Activated T-helper 1 cell treated with anti-CD3 and anti-CD28 coated beads, Interleukin-12 subunit alpha, Interleukin-12 subunit beta, Interleukin-2, Interleukin-4 antibody, amounts not matched to agents 30 ng/mL and 10 ng/mL and 1 ng/mL, durations not matched to agents 14 hours and 24 hours and 36 hours (primary cell): ENCODE measurements at places on chromosomes 5 and 9. TPM values are rescaled to one million over a fixed set of nuclear protein-coding genes. Genes with fewer than 3 reads are reported as not detected.

DNA sequence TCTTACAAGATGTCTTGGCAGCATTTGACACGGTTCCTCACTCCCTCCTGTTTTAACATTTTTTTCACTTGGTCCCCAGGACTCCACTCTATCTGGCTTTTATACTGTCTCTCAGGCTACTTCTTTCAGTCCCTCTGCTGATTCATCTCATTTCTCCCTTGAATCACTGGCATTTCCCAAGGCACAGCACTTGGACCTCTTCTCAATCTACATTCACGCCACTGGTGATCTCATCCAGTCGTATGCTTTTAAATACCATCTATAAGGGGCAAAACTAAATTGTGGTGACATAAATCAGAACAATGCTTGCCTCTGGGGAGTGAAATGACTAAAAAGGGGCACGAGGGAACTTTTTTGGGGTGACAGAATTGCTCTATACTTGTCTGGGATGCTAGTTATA, 47.1 kb downstream of the MAPKAP1 start:
- no peak for DNase-seq

Gene DEPDC1B
- total RNA-seq: 19.6 and 21.2 TPM in 2 replicates

- DNase-seq: no peak
These were observed 422.6 kb downstream of the BRINP1 start for GRCh38 chr9:118946669-118947068.

DNA sequence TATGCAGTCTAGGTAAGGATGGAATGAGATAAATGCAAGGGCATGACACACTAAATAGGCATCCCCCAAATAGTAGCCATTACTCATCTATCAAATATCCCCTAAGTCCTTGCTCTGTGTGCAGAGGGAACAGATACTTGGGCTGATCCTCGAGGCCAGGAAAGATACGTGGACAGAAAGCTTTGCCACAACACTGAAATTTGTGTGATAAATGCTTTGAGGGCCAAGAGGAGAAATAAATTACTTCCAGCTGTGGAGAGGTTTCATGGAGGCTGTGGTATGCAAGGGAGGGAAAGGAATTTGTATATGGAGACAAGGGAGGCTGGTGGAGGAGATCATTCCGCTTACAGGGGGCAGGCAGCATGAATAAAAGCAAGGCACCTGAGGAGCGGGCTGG, 18.5 kb downstream of the ATOX1 start:
- no peak for DNase-seq

Gene OCLN
- total RNA-seq: 0.10 and 0.12 TPM in 2 replicates

Gene P4HA2
- 48.7 and 49.4 TPM in 2 replicates for total RNA-seq

GRCh38 chr9:130845901-130846481, 10.9 kb downstream of the ABL1 start:
- DNase-seq: no peak

DNA sequence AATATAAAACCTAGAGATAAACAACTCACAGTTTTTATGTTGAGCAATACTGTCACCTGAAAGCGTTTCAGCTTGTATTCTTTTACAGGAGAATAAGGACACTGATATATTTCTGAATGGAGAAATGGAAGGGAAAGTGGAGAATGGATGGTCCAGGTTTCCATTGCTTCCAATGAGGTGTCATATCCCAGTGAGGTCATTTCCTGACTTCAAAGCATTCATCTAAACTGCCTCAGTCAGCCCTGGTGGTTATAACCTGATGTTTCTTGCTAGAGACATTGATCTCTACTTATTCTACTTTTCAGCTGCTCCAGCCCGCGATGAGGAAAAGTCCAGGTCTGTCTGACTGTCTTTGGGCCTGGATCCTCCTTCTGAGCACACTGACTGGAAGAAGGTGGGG, 2.6 kb downstream of the GABRA1 start:
- DNase-seq: no peak

- no peak for DNase-seq
These were observed 512.0 kb downstream of the RAB3C start for GRCh38 chr5:59094864-59095263.

Gene FOXI1
- not detected in 2 replicates for total RNA-seq

Gene PROB1
- 9.1 and 9.3 TPM in 2 replicates for total RNA-seq

DNA sequence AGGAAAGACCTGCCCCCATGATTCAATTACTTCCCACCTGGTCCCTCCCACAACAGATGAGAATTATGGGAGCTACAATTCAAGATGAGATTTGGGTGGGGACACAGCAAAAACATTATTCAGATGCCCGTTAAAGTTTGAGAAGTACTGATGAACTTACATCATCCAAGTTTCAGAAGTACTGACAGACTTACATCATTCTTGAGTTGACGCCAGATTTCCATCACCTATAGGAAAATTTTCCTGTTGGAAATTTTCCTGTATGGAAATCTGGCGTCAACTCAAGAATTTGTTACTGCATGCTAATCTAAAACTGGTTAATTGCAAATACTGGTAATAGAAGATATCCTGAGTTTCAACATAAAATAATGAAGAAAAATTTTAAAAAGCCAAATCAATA, 975.9 kb downstream of the MAT2B start:
- DNase-seq: no peak

GRCh38 chr5:18220631-18221030, 586.4 kb downstream of the TAF11L14 start:
- DNase-seq: no peak

Gene WDR38
- not detected in 2 replicates for total RNA-seq

Gene INSL4
- 0.10 TPM in 1 of 2 replicates, not detected in the other for total RNA-seq

GRCh38 chr5:83741571-83741970, 20.9 kb upstream of the HAPLN1 start:
- DNase-seq: no peak

- DNase-seq: no peak
These were observed 63.3 kb upstream of the GRAMD2B start for GRCh38 chr5:126359884-126360283.

GRCh38 chr9:72882117-72882775, 70.6 kb downstream of the ALDH1A1 start:
- no peak for DNase-seq

- no peak for DNase-seq
These were observed 193.5 kb downstream of the PLK2 start for GRCh38 chr5:58266402-58266801.

Gene FBXL17
- total RNA-seq: 8.2 and 12.2 TPM in 2 replicates

- DNase-seq: no peak
These were observed 179.2 kb downstream of the MACROH2A1 start for GRCh38 chr5:135219868-135220267.

- DNase-seq: no peak
These were observed 9.9 kb downstream of the SLC6A3 start for GRCh38 chr5:1435369-1435768.

Gene PITX1
- total RNA-seq: 0.71 and 1.1 TPM in 2 replicates

Gene CAMK2A
- total RNA-seq: not detected in 2 replicates

DNA sequence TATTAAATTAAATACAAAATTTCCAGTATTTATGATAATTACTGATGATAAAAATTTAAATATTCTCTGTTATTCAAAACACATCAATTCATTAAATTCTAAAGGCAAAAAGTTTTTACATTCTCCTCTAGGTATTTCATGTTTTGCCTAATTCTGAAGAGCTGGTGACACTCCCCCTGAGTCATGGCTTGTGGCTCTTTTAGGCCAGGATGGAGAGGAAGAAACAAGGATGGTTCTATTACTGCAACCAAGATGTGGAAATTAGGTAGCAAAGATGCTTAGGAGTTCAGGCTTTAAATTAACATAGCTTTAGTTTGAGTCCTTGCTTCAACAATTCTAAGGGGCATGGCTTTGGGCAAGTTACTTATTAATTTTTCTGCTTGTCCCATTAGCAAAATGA, 1295.8 kb downstream of the EFNA5 start:
- no peak for DNase-seq

DNA sequence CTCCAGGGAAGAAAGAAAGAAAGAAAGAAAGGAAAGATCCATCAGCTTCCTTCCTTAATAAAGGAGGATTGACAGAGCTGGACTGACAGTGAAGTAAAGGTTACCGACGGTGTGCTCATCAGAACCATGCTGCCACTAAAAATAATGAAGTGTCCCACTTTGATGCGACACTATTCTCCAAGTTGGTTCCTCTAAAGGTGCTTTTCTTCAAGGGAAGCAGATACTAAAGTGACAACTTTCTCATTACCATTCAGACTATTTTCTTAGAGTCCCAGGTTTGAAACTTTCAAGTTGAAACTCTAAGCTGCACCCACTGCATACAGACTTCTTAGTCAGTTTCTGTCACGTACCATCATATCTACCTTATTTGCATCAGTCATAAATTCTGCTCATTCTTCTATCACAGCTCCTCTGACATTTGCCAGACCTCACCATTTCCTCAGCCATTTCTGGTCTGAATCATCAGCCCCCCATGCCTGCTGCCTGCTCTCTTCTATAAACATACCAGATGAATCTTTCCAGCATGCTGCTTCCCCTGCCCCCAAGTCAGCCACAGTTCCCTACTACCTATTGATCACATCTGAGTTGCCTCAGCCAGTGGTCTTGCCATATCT, 177.6 kb downstream of the DEPDC1B start:
- DNase-seq: no peak

DNA sequence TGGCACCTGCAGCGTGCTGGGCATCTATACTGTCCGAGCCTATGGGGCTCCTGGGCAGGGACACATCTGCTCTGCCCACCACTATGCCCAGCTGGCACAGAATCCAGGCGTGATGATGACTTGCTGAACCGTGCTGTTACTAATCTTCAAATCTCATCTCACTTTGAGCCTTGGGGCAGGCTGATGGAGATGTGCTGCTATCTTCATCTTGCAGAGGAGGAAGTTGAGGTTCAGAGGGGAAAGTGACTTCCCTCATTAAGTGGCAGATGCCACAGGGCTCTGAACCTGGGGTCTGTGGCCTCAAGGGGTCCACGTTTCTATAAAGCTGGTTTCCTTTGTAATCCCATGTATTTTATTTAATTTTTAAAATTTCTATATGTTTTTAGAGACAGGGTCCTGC, 4.7 kb downstream of the SLC2A6 start:
- DNase-seq: no peak

- no peak for DNase-seq
These were observed 118.9 kb upstream of the CCDC180 start for GRCh38 chr9:97188545-97188944.

- no peak for DNase-seq
These were observed 49.0 kb upstream of the KDM4C start for GRCh38 chr9:6708732-6709131.

Gene MELK
- total RNA-seq: 46.4 and 48.3 TPM in 2 replicates
